ENCODE measurements at places on chromosomes 7 and 10.

- DNase-seq, result peak; percentile 87
Observed at GRCh38 chr10:21526188-21526859, 842 bp upstream of the SKIDA1 start.

DNA sequence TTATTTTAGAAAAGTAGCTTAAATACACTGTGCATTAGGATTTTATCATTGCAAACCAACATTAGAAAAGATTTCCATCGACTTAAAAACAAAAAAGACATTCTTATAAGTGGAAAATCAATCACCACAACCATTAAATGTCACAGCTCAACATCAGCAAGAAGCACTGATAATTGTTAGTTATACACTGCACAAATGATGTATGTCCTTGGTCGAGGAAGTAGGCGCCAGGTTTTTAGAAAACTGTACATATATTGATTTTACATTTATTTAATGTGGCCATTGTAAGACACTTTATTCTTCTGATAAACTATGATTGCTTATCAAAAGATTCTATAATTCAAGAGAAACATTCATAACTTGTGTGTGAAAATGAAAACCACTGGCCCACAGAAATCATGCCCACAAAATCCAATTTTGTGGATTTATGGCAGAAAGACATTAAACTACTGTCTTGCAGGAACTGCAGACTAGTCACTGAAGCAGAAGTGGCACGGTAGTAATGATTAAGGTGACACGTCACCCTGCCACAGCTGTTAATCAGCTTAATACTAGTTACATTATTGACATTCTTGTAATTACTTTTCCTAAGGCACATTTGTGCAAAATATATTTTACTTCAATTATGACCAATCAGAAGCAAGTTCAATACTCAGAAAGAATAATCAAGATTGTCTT is 79.4 kb downstream of the VPS41 start:
- no peak for DNase-seq

DNA sequence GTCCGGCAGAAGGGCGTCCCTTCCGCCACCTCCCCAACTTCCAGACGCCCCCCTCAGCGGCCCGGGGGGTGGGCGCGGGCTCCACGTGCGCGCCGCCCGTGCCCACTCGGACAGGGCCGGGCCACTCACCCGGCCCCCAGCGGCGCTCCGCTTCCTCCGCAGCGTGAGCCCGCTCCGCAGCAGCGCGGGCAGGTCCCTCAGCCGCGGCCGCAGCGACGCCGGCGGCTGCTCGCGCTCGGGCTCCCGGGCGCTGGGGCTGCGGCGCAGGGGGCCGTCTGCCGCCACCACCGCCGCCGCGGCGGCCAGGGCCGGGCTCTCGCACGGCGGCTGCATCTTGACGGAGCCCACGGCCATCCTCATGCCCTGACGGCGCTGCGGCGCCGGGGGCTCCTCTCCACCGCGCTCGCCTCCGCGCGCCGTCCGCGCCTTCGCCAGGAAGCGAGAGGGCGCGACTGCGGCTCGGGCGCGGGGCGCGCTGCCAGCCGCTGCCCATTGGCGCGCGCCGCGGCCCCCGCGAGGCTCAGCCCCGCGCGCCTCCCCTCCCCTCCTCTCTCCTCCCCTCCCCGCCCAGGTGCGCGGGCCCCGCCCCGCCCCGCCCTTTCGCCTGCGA is at the start of gene RAPGEF5:
TSS of gene RAPGEF5 (minus strand) at position 454 of the 610 bp plus-strand sequence. CDS start at position 360, 94 bp downstream.
- DNase-seq, result peak; percentile 39

GRCh38 chr10:194281-194680 is 59.0 kb downstream of the ZMYND11 start:
- DNase-seq, result no peak

DNA sequence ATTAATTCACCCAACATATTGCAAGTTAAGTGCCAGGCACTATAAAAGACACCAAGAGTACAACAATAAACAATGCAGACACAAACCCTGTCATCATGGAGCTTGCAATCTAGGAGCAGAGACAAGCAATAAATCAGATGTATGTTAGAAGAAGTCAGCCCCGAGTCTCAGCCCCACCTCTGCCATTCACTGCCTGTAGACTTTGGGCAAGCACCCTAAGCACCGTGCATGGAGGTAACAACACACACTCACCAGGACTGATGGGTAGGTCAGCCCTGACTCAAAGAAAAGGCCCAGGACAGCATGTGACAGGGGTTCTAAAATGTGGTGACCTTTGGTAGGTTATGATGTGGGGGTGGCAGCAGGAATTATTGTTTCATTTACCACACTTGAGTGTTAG is 49.3 kb upstream of the PLEKHA1 start:
- DNase-seq, result no peak

- DNase-seq, result no peak
Observed at GRCh38 chr7:142927949-142928348, 5.6 kb downstream of the TRPV5 start.

Data from lung microvascular endothelial cell (primary cell).